Naive thymus-derived CD4-positive, alpha-beta T cell (primary cell): ENCODE measurements at places on chromosomes 3 and 15. TPM values are rescaled to one million over a fixed set of nuclear protein-coding genes. Genes with fewer than 3 reads are reported as not detected.

Gene DAZL
- not detected for total RNA-seq

Gene ISLR2
- total RNA-seq: not detected in 2 replicates

Gene ZNF860
- total RNA-seq: 0.11 TPM

Gene RASL12
- total RNA-seq: not detected

Gene CHD2
- total RNA-seq: 393 TPM

Gene BTLA
- total RNA-seq: 29.5 TPM

Gene GNB4
- total RNA-seq: 1.3 TPM

Gene SEC22A
- 15.0 and 20.1 TPM in 2 replicates for total RNA-seq
